ENCODE measurements at places on chromosomes 2 and 18.

GRCh38 chr2:31886700-31887099, 124.1 kb downstream of the MEMO1 start:
- peak; percentile 43 for DNase-seq

- DNase-seq, result peak; percentile 36
These were observed 50.0 kb downstream of the RBBP8 start for GRCh38 chr18:22983175-22983574.

- DNase-seq, result no peak
These were observed 120.9 kb downstream of the MMADHC start for GRCh38 chr2:149466635-149467034.

DNA sequence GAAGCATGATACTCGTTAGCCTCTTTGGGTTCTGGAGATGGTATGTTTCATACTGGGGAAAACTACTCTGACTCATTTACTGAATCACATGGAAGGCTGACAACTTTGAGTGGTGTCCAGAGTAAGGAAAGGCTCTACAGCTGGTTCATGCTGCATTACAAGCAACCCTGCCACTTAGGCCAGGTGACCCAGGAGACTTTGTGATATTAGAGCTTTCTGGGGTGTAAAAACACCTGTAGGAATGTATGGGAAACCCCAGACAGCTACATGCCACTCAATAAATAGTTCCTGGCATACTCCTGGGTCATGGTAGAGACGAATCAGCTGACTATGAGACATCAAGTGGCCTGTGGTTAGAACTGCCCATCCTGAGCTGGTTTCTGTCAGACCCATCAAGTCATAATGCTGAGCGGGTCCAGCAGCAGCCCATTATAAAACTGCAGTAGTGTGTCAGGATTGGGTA, 21.3 kb upstream of the TCF7L1 start:
- no peak for DNase-seq

GRCh38 chr2:129757915-129758783, 221.3 kb upstream of the RAB6C start:
- DNase-seq, result no peak

DNA sequence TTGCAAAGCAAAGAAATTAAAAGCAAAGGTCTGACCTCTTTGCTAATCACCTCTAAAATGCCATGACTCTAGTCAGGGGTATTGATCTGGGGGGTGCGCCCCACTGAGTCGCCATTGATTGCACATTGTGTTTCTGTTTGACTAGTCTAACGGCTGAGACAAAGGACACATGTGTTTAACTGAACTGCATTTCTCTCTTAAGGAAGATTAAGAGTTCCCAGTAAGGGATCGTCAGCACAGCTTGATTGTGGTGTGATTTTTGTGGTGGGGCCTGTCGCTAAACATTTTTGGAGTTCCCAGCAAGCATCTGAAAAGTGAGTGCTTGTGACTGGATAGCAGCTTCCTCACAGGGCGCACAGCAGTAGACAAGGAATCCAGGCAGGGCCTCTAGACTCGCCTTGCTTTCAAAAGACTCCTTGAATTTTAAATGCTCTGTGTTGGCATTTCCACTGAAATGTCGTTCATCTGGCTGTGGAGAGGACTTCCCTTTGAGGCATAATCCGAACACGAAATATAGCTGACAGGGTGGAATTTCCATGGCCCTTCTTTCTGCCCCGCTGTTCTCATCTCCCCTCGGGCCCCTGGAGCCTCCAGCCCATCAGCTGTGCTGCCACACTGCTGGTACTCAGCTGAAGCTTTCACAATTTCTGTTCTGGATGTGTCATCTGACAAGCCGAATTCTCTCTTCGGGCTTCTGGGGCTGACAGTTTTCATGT, 126.3 kb downstream of the FAM168B start:
- no peak for DNase-seq

- DNase-seq, result no peak
These were observed 747.4 kb upstream of the SLC8A1 start for GRCh38 chr2:41199334-41199733.

- no peak for DNase-seq
These were observed 543.2 kb downstream of the DCDC2C start for GRCh38 chr2:4246364-4247131.

- DNase-seq, result no peak
These were observed 4.5 kb upstream of the MYOM1 start for GRCh38 chr18:3224223-3224622.

GRCh38 chr2:157479081-157480027, 35.5 kb upstream of the CYTIP start:
- DNase-seq, result no peak

DNA sequence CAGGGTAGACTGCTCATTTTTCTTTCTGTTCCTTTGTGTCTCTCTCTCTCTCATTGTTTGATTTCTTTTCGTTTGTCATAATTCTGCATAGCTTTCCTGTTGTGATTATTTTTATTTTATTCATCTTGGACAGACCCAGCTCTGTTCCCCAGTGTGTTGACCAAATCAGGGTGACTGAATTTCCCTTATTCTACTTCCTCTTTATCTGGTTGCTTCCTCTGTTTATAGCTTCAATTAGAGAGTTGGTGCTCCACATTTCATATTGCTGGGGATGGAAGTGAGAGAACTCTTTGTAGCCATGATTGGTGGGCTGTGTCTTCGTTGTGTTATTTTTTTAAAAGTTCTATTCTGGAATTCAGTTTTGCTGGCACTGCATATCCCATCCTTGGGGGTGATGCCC, 19.1 kb downstream of the PROKR1 start:
- DNase-seq, result no peak

DNA sequence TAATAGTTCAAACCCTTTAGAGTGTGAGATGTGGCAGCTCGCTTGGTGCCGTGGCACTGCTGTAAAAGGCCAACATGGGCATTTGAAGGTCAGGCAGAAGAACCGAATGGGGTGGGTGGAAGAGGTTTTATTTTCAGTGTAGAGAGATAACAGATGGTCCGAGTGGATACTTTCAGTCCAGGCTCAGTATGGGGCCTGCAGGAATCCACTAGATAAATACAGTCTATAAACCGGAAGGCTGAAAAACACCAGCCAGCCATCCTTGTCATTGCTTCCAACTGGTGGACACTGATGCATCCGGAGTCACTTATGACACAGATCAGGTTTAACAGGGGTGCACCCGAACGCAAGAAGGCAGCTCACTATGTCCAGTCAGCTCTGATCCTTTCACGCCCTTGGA, 55.7 kb upstream of the AMMECR1L start:
- DNase-seq, result peak; percentile 72

DNA sequence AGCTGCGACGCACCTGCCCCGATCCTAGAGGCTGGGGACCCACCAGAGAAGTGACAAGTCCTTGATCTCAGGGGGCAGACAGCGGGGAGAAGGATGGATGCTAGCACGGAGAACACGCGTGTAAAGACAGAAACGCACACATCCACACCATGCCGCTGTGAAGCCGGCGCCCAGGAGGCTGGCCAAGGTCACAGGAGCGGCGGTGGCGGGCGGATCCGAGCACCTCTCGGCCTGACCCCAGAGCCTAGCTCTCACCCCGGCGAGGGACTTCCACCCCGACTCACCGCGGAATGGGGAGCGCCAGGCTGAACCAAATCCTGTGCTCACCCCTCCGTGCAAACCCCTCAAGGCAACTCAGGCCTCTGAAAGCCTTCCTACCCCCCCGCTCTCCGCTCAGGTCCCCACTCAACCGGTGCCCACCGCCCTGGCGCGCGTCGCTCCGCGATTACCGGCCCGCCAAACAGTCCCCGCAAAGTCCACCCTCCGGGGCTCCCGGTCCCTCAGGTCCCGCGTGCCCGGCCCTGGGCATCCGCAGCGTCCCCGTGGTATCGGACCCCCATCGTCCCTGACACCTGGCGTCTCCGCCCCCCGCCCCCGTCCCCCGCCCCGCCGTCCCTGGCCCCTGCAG, 460 bp upstream of the LRRFIP1 start:
- peak; percentile 12 for DNase-seq

- no peak for DNase-seq
These were observed 17.9 kb downstream of the DYSF start for GRCh38 chr2:71471276-71471675.

DNA sequence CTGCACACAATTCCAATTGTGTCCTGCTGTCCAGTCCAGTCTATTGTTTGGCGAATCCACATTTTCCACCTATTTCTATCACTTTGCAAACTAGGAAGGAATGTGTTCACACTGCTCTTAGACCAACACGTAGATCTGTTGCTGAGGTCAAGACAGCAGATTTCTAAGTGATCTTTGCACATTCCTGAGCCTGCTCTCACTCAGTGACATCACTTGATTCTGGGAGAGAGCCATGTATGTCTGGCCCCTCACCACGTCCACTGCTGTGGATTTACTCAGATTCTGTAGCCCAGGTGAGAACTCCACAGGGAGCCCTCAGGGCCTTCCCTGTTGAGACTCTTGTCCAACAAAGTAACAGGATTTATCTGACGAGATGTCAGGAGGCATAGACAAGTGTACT, 317.2 kb downstream of the TSN start:
- DNase-seq, result no peak

- DNase-seq, result no peak
These were observed 24.0 kb downstream of the CFAP210 start for GRCh38 chr2:169670215-169670651.

GRCh38 chr18:10482363-10482984, 28.0 kb downstream of the APCDD1 start:
- no peak for DNase-seq

DNA sequence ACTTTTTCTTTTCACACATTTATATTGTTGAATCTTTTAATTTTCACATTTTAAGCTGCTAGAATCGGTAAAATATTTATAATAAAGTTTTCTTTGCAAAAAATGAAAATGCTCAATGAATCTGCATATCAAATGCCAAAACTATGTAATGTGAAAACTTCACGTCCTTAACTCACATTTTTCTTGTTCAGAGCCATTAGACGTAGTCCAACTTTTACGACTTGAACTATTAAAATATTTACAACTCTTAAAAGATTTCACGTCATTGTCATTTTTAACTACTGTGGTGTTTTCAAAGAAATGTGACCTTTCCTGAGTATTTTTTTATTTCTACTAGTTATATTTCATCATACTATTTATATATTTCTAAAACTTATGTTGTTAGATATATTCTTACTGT, 54.9 kb downstream of the MRPS9 start:
- no peak for DNase-seq

DNA sequence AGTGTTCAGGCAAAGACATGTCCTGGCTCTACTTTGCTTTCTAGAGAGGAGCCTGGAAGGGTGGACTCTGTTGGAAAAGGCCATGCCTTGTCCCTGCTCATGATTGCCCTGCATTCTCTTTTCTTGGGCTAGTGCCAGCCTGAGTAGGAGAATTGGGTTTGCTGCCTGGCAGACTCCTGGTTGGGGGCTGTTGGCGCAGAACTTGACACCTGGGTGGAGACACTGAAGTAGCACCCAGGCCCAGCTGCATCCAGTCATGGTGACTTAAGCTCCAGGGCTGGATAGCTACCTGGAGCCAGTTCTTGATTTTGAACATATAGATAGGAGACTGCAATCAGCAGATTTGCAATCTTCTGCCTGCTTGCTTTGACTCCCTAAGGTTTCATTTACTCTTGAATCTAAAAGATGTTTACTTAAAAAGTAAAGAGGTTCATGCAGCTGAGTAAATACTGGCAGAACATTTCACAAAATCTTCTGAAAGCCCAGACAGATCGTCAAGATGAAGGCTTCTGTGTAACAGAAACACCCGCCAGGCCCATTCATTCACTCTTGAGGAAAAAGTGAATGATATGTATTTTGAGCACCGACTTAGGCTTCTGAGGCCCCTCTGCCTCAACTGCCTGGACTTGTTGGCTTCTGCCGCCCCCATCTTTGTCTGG, 38.0 kb upstream of the YWHAQ start:
- no peak for DNase-seq

GRCh38 chr2:240791821-240792628, 28.0 kb downstream of the KIF1A start:
- peak; percentile 51 for DNase-seq

DNA sequence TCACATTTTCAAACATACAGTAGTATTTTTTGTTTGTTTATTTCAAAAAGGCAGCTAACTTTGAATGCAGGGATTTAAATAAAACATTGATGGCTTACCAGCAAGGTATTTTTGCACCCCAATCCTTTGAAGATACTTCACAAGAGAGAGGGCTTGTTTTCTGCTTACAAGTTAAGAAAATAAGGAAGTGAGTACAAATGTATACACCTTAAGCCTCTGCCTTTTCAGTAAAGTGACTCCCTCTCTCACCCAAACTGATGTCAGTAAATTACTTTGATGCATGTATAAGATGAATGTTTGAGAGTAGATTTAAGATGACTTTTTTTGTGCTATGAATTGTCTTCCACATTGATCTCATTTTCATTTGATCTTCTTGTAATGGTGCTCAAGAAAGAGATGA, 820.0 kb downstream of the CPS1 start:
- DNase-seq, result no peak

DNA sequence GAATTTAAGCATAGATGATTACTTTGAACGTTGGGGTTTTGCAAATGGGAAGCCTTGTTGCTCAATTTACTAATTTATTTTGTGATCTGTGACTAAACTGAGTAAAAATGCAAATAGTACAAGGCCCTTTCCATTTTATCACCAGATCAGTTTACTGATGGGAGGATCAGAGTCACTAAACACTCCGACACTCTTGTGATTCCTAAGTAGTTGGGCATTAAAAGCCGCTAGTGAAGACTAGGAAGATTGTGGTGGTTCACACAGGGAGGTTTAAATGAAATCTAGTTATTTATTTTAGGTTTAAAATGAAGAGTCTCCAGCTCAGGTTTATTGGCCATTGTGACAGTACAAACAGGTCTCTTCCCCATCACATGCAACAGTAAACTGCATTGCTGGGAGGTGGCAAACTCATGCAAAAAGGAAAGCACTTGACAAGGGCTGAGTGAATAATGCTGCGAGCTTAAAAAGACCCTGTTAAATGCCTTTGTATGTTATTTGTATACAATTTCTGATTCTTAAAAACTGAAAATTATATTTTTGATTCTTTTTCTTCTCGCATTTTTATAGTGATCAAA, 394.8 kb upstream of the FANCL start:
- no peak for DNase-seq

DNA sequence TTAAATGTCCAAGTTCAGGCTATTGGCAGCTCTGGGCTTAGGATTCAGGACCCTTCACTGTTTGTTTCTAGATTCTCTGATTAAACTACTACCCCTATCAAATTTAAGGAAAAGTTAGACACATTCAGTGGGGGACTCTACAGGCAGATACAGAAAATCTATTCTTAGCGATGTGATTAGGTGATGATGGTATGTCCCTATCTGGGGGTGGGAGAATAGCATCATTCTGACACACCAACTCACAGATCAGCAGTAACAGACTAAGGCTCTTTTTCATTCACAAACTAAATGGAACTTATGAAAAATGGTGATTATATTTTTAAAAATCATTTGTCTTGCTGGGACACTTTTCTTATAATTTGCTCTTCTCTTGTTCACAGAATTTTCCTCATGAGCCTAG, 232.9 kb upstream of the CDH2 start:
- DNase-seq, result no peak

DNA sequence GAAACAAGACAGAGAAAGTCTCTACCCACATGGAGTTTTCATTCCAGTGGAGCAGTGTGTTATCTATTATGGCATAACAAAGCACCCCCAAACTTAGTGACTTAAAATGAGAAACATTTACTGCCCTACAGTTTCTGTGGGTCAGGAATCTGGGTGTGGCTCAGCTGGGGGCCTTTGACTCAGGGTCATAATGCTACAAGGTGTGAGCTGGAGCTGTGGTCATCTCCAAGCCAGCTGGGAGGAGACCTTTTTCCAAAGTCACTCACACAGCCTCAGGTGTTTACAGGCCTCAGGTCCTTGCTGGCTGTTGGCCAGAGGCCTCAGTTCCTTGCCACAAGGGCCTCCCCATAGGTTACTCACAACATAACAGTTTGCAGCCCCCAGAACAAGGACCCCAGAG, 169.2 kb downstream of the ETAA1 start:
- no peak for DNase-seq

- DNase-seq, result no peak
These were observed 8.4 kb downstream of the GRP start for GRCh38 chr18:59228351-59228750.
